ENCODE measurements at places on chromosomes 2 and 18.
A peak's percentile ranks its signal among the peaks of the same experiment; 100 is the strongest.

DNA sequence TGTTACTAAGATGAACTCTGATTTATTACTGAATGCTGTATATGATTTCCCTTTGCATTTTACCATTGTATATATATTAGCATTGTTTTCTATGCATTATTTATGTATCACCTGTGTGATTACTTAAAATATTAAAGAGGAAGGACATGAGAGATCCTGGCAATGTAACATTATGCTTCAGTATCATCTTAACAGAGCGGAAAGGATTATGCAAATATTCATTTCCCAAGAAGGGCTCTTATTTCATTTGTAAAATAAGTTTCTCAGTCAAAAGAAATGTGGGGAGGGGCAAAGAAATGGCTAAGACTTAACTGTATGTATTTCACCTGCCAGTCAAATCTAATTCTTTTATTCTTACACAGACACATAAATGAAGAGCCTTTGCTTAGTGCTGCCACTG, 654.2 kb upstream of the PKDCC start:
- no peak for DNase-seq

GRCh38 chr2:88628571-88628939, 1.3 kb upstream of the EIF2AK3 start:
- no peak for DNase-seq

- no peak for DNase-seq
Measured at GRCh38 chr2:106358081-106358480, 110.1 kb downstream of the RGPD3 start.

GRCh38 chr2:212451786-212452231, 86.8 kb downstream of the ERBB4 start:
- DNase-seq: no peak

- DNase-seq: no peak
Measured at GRCh38 chr18:36484591-36484990, 187.1 kb downstream of the FHOD3 start.

DNA sequence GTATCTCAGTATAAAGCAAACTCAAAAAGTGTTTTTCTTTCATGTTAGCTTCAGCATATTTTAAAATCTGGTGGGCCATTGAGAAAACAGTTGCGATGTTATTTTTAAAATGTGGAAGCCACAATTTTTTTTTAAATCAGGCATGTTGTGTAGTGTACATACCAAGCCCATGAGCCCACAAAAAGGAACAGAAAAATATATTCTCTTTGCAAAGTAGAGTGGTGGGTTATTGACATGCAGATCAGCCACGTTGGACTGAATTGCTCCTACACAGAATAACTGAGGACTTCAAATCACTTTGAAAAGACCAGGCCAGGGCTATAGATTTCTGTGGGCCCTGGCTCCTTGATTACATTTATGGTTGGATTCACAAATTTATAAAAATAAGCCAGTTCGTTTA, 774.4 kb downstream of the DCC start:
- no peak for DNase-seq

GRCh38 chr2:238817891-238818290, 30.0 kb upstream of the TWIST2 start:
- no peak for DNase-seq

GRCh38 chr2:69491864-69492263, 54.6 kb upstream of the NFU1 start:
- DNase-seq: no peak

GRCh38 chr2:55311444-55311870, 42.4 kb upstream of the MTIF2 start:
- no peak for DNase-seq

- no peak for DNase-seq
Measured at GRCh38 chr2:19319064-19319463, 39.4 kb downstream of the OSR1 start.

- DNase-seq: no peak
Measured at GRCh38 chr2:85893428-85894258, 4.9 kb upstream of the ST3GAL5 start.

- DNase-seq: no peak
Measured at GRCh38 chr2:231197706-231198290, 633 bp upstream of the ARMC9 start.

DNA sequence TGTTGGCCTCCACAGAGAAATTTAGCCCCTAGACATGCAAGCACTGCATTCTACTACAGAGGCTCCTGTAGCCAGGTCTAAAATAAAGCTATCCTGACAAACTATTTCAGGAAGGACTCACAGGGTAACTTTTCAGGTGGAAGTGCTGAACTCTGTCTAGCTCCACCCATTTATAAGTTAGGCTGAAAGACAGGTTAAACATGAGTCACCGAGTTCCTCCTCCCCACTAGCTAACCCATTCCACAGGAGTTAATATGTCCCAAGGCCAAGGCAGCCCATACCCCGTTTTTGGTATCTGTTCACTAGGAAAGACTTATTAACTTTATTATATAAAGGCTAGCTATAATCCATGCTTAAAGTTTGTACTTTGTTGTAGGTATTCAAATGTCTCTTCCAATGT, 3.5 kb downstream of the CWC22 start:
- no peak for DNase-seq

DNA sequence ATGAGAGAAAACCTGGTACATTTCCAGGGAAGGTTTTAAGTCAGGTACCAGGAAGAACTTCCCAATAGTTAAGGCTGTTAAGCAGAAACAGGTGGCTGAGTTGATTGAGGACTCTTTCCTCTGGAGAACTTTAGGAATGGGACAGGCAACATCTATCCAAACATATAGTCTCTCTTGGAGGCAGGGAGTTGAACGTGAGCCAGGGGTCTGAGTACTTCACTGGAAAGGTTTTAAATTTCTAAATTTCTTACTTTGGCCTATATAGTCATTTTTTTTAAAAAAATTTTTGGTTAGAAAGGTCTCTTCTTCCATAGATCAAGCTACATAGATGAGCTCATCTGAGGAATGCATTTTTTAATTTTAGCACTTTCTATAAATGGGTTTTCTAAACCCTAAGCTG, 261.4 kb upstream of the TCF4 start:
- DNase-seq: no peak

- DNase-seq: no peak
Measured at GRCh38 chr2:189425676-189426075, 15.6 kb upstream of the WDR75 start.

- DNase-seq: no peak
Measured at GRCh38 chr2:73989972-73990371, 5.3 kb downstream of the TET3 start.

GRCh38 chr2:224780106-224780505, 63.9 kb upstream of the CCDC195 start:
- DNase-seq: no peak

DNA sequence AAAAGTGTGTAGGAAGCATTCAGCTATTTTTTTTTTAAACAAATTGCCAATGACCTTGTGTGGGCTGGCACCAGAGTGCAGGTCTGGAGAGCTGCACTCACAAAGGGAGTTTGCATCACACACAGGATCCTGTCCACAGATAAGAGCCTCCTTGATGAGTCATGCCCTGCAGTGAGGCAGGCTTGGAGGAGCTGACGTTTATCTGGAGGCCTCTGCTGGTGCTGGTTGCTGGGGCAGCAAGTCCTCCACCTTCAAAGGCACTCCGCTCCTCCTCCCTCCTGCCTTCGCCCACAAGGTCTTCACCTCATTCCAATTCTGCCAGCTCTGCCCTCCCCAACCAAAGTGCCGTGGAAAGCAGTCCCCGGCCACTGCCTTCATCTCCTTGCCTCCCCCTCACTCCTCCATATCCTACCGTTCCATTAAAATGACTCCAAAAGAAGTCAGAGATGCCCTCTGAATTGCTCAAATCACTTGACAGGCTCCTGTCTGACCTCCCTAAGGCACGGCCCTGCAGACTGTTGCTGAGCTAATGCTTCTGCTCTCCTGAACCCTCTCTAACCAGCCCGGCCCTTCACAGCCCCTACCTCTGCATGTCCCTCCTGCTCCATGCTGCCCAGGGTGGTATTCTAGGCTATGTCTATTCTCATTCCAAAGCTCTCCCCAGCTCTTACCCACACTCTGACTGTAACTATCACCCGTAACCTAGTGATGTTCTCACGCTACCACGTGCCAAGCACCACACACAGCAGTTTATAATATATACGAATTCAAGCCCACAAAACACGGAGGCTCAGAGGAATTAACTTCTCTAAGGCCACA, 30.9 kb downstream of the LONRF2 start:
- DNase-seq: no peak

DNA sequence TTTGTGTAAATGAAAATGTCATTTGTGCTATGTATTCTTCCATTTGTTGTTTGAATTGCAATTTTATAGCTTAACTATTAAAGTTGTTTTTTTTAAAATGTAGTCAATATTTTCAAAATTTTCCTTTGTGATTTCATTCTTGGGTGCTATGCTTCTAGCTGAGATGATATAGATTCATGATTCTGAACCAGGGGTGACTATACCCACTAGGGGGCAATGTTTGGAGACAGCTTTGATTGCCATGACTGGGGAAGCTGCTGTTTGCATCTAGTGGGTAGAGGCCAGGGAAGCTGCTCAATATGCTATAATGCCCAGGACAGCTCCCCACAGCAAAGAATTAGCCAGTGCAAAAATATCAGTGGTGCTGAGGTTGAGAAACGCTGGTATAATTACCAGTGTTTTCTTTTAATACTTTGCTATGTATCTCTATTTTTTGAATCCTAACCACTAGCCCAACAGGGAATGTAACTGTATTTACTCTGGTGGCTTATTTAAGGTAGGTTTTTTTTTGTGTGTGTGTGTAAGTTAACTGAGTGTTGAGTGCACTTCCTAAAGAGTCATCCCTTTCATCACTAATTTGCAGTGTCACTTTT, 99.7 kb downstream of the MEP1B start:
- DNase-seq: peak; percentile 23

DNA sequence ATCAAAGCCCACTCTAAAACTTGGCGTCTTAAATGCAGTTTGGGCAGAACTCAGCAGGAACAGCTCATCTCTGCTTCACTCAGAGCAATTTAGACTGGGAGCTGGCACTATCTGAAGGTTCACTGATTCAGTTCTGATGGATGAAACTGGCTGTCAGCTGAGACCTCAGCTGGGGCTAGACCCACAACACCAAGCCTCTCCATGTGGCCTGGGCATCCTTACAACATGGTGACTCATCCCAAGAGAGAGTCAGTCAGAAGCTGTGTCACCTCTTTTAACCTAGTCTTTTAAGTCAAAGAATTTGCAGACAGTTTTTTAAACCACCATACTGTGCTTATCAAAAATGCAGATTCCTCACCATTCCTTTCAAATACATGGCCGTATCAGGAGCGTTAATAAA, 62.6 kb upstream of the ZNF397 start:
- no peak for DNase-seq

DNA sequence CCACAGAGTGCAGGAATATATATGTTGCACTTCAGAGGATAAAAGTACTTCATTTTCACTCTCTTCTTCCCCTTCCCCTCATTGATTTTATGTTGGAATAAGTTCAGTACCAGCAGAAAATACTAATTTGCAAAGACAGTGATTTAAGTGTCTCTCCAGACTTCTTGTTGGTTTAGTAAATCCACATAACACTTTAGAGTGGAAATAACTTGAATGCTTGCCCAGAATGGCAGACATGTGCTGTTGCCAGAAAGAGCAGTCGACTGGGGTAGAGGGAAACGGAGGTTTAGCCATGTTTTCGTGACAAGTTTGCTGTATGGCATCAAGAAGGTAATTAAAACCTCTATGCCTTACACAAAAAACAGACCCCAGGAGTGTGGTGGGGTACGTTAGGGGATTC, 246.0 kb upstream of the CXCR4 start:
- no peak for DNase-seq

DNA sequence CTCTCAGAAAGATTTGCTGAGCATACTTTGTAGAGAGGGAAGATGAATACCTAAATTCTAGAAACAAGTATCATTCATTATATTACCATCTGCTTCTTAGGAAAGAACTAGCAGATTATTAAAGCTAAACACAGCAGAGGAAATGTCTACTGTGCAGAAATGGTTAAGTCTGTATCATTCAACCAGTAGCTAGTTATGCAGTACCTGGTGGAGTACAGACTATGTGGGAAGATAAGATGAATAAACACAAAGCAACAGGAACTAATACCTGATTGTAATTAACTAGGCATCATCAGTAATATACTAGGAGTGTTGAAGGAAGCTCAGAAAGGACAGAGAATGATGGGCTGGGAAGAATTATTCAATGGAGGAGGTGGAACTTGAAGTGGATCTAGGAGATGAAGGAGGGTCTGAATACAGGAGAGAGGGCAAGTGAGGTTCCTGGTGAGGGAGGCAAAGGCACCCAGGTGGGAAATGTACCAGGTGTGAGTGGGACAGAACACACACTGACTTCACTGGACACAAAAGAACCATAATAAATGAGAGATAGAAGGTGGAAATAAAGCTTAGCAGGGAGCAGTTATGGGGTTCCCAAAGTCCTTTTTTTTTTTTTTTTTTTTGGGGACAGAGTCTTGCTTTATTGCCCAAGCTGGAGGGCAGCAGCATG, 9.5 kb downstream of the WDFY1 start:
- DNase-seq: no peak

- DNase-seq: no peak
Measured at GRCh38 chr2:241924069-241924908, 54.8 kb downstream of the RTP5 start.

- DNase-seq: no peak
Measured at GRCh38 chr2:71962350-71962749, 185.3 kb downstream of the CYP26B1 start.

- DNase-seq: no peak
Measured at GRCh38 chr18:55018602-55019001, 59.3 kb upstream of the CCDC68 start.

DNA sequence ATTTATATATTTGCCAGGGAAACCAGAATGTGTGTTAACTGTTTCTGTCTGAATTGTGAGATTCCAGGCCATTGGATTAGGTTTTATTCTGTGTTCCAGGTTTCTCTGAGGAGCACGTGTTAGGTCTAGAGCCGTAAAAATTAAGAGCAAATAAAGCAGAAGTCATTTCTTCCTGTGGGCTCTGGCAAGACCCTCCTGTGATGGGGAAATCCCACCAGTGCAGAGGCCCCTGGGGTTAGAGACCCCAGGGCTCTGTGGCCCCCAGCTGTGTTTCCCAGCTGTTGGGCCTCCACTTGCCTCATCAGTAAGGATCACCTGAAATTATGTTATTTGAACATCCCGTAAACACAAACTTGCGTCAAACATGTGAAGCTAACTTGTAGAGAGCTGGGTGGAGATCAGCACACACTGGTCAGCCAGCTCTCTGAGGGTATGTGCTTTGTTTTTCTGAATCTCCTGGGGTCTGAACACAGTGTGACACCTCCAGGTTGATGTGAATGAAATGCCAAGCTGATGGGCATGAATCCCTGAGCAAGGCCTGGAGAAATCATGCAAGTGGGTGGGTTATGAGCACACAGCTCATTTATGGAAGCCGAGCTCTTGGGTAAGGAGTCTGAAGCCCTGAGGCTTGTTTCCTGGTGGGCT, 50.3 kb downstream of the HK2 start:
- no peak for DNase-seq

DNA sequence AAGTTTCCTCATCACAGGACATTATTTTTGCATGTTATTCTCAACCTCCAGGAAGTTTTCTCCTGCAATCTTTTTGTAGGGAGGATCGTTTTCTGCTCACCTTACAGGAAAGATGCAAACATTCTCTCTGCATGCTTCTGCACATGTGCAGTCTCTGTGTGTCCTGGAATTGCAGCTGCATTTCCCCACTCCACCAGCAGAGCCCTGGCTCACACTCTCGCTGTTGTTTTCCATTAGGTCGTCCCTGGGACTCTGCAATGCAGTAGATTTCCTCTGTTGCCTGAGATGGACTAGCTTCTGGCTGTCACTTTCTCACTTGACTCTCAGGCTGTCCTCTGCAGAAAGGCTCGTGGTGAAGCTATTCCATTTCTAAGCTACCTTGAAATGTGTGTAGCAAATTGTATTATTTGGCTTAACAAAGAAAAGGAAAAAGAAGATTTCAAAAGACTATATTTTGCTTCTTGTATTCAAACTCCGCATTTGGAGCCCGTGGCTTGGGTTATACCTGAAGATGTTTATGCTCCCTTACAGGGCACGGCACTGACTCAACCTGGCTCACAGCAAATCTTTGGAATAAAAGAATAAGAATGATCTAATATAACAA, 346.7 kb downstream of the RAD51AP2 start:
- DNase-seq: no peak
